ENCODE measurements at places on chromosomes 3 and 15.

- no peak for DNase-seq
Measured at GRCh38 chr15:87758794-87759418, 497.6 kb downstream of the NTRK3 start.

DNA sequence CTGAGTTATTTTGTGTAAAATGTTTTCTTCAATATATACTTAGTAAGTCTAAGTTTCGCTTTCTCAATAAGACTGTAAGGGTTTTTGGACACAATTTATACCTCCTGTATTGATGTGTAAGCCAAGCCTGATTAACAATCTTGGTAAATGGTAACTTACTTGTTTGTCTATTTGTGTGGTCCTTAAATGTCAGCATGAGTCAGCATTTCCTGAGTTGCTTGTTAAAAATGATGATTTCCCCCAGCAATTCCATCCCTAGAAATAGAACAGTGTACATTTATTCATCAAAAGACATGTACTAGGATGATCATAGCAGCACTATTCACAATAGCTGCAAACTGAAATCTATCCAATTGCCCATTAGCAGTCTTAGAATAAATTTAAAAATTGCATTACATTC, 53.4 kb upstream of the LRIG1 start:
- DNase-seq, result no peak

GRCh38 chr15:37112171-37112570, 11.8 kb upstream of the MEIS2 start:
- DNase-seq, result no peak

GRCh38 chr15:23764716-23765115, 77.6 kb upstream of the NDN start:
- DNase-seq, result no peak

DNA sequence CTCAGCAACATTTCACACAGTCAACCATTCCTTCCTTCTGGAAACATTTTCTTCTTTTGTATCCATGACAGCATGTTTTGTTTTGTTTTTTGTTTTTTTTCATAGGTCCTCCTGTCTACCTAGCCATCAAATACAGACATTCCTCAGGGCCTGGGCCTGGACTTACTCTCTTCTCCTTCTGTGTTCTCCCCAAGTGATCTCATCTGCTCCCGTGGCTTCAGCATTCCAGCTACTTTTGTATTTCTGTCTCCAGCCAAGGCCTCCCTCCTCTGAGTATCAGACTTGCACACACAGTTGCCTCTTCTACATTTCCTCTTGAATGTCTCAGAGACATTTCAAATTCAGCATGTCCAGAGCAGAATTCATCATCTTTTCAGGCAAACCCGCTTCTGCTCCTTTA, 82.4 kb downstream of the HCN4 start:
- no peak for DNase-seq

DNA sequence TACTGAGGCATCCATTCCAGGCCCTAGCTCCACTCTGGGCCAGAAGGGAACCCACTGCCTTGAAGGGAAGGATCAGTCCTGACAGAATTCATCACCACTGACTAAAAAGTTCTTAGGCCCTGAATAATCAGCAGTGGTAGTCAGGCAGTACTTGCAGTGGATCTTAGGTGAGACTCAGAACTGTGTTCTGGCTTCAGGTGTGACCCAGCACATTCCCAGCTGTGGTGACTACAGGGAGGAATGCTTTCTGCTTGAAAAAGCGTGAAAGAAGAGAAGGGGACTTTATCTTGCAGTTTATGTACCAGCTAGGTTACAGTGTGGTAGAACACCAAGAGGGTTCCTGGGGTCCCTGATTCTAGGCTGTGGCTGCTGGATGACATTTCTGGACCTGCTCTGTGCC, 24.9 kb upstream of the AADACL2 start:
- DNase-seq, result no peak

DNA sequence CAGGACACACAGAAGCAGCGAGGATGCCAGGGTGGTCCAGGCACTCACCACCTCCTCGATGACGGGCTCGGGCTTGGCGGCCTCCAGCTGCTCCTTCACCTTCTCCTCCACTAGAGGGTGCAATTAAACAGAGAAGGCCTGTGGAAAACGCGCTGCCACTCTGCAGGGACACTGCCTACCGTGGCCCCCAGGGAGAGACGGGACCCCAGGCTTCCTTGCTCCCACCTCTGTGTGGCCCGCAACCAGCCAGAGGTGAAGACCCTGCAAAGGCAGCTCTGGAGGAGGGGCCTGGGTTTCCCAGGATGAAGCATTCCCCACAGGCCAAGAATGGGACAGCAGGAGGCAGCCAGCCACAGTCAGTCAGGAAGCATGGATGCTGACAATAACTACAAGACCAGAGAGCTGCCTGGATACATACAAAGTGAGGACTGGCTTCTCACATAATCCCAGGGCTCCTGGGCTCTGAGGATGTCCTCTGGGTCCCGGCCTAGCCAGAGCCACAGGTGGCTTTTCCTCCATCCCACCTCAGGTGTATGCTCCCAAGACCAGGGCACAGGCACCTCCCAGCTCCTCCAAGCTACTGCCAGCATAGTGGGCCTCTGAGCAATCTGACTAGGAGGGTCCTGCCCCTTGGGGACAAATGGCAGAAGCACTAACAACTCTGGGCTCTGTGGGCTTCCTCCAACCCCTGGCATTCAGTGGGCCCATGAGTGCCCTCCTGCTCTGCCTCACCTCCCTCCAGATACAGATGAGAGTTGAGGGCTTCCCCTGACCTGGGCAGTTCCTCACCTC, 46.2 kb downstream of the PTH1R start:
- DNase-seq, result no peak

DNA sequence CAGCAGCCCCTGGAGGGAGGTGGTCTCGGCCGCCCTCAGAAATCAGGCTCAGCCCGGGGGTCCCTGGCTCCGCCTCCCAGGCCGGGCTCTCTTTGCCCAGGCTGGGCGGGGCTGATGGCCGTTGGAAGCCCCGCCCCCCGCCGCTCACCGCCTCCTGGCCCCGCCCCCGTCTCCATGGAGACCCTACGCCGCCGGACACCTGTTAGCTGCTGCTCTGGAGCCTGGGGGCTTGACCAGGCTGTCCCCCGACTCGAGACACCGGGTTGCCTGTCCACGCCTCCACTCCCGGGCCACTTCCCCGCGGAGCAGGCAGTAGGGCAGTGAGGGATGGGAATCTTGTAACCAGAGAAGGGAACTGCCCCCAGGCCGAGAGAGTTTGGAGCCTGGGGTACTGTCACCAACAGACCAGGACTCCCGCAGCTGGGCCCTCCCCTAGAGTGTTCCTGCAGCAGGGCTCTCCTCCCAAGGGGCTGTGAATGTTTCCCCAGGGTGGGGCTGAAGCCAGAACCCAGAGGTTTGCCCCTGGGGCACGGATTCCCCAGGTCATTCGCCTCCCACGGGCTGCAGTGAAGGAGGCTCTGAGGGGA, 27.8 kb upstream of the RPL32 start:
- DNase-seq, result no peak

GRCh38 chr15:41483519-41483918, 10.2 kb upstream of the ITPKA start:
- no peak for DNase-seq

DNA sequence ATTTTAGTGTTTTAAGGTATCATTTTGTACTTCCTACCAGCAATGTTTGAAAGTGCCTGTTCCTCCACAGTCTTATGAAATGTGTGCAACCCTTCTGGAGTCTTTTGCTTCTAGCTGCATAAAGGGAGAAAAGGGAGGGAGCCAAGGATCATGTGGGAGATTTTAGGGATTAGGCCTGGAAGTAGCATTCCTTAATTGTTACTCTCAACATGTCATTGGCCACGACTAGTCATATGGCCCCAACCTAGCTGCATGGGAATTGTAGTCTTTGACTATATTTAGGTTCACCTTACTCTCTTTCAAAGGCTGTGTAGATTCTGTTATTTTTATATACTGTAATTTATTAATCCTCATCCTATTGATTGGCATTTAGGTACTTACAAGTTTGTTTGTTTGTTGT, 14.9 kb downstream of the CRTAP start:
- DNase-seq, result no peak

DNA sequence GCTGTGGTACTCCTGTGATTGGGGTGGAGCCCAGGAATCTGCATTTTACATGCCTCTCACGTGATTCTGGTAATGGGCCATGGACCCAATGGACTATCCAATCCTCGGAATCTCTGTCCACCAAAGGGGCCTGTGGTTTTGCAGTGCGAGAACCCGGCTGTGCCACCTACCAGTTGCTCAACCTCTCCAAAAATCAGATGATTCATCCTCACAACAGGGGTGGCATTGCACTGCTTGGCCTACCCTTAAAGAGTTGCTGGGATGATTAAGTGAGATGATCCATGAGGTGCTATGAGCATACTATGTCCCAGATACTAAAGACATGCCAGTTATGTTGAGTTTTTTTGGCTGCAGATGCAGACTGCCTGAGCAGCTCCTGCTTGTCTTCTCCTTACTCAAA, 5.1 kb downstream of the ANP32A start:
- DNase-seq, result no peak

- no peak for DNase-seq
Measured at GRCh38 chr3:197038679-197039462, 9.3 kb upstream of the MELTF start.

- DNase-seq, result no peak
Measured at GRCh38 chr15:73298522-73299245, 70.1 kb downstream of the HCN4 start.

DNA sequence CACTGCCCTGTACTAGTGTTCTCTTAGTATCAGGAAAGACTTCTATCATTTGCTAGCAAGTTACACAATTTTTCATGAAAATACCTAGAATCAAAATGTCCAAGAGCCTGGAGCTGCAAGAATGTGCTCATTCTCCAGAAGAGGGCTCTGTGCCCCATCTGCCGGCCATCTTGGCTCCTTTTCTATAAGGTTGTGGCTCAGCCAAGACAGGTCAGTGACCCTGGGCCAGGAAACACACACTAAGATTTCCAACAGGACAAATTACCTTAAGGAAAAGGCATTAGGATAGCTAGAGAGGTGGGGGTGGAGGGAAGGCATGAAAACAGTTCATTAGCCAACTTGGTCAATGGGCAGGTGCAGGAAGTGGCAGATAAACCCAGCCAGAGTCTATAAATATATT, 20.7 kb downstream of the TIMP4 start:
- DNase-seq, result no peak

- no peak for DNase-seq
Measured at GRCh38 chr15:56460071-56460470, 4.9 kb downstream of the MNS1 start.

- DNase-seq, result no peak
Measured at GRCh38 chr3:156323466-156323865, 203.1 kb downstream of the KCNAB1 start.

- no peak for DNase-seq
Measured at GRCh38 chr3:18351069-18351628, 74.0 kb downstream of the SATB1 start.

DNA sequence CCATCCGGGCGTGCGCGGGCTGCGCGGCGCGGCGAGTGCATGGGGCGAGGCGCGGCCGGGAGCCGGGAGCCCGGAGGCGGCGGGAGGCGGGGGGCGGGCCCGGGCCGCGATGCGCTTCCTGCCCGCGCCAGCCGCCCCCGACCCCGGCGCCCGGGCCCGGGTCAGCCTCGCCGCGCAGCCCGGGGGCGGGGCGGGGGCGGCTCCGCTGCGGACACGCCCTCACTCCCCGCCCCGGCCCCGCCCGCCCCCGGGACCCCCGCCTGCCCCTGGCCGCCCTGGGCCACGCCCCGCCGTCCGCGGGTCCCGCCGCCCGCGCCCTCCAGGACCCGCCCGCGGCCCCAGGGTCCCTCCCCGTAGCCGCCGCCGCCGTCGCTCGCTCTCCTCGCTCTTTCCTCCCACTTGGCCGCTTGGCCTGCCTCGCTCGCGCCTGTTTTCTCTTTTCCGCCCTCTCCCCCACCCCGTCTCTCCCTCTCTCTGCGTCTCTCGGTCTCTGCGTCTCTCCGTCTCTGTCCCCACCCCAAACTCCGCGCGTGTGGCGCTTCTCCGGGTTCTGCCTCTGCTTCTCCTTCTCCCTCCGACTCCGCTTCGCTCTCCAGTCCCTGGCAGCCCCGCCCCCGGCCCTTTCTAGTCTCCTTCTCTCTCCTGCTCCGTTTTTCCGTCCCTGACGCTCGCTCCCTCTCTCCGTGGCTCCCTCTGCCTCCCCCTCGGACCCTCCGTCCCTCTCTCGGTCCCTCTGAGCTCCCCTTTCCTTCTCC, at the start of gene PLXND1:
TSS of gene PLXND1 (minus strand) at position 41 of the 755 bp plus-strand sequence. CDS start at position 4, 37 bp downstream.
- no peak for DNase-seq

GRCh38 chr3:196688349-196688748, 23.7 kb downstream of the CEP19 start:
- no peak for DNase-seq

GRCh38 chr15:99340347-99340746, 89.1 kb downstream of the LRRC28 start:
- DNase-seq, result no peak

GRCh38 chr3:33035596-33035995, 61.4 kb downstream of the GLB1 start:
- DNase-seq, result no peak

GRCh38 chr3:52076896-52077780, 20.8 kb upstream of the DUSP7 start:
- DNase-seq, result no peak

- DNase-seq, result no peak
Measured at GRCh38 chr3:53103397-53104296, 26.6 kb downstream of the RFT1 start.

DNA sequence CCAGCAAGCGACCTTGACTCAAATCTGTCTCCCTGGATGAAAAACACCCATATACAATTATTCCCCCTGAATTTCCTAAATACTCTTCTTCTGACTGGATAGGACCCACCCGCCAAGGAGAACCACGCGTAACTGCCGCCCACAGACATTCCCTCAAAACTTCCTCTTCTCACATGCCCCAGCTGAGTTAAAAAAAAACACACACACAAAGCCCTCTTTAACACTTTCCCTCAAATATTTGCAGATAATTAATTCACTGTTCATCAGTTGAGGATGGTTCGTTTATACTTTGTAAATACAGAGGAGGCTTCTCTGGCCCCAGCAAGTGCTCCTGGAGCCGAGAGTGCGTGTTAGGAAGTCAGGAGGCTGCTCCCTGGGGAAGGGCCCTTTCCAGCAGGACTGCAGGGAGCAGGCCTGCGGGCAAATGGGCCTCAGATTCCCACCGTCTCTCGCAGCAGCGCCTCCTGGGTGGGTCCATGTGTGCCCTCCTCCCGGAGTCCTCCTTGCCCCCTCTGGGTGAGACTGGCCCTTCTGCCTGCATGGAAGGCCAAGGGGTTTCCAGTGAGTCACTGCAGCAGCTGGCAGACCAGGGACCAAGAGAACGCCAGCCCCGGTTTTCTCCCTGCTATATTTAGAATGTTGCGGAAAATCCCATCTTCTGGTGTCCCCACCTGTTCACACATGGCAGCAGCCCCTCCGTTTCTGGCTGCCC, 46.8 kb downstream of the MGLL start:
- DNase-seq, result no peak

DNA sequence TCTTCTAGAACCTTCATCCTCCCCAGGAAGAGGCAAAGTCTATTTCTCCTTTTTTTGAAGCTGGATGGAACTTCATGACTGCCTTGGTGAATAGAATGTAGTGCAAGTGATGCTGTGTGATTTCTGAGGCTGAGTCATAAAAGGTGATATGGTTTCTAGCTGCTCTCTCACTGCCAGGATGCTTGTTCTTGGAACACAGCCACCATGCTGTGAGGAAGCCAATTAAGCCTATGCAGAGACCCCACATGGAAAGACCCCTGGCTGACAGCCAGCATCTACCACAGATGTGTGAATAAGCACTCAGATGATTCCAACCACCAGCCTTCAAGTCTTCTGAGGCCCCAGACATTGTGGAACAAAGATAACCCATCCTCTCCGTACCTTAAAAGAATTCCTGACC, 57.0 kb downstream of the ISL2 start:
- no peak for DNase-seq
